Cardiac septum (tissue), 1 donor: ENCODE measurements at places on chromosomes 3 and 15.

DNA sequence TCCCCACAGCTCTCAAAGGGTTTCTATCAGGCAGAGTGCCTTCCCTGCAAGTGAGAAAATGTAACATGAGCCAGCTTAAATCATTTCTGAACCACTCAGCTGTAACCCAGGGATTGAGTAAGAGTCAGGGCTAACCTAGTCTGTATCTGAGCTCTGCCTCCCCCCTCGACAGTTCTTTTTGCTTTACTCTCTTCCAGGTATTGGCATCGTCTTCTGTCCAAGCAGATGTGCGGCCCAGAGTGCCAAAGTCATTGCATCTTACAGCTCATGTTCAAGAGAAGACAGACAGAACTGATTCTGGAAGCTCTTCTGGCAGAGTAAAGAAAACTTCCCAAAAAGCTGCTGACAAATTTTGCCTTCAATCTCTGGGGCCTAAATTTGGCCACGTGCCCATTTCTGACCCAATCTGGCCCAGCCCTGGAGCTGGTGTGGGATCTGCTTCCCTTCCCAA is 74.8 kb downstream of the ABHD5 start:
- DNase-seq, result no peak

- no peak for DNase-seq
These were observed 2.0 kb upstream of the MELTF start for GRCh38 chr3:197031315-197032285.

DNA sequence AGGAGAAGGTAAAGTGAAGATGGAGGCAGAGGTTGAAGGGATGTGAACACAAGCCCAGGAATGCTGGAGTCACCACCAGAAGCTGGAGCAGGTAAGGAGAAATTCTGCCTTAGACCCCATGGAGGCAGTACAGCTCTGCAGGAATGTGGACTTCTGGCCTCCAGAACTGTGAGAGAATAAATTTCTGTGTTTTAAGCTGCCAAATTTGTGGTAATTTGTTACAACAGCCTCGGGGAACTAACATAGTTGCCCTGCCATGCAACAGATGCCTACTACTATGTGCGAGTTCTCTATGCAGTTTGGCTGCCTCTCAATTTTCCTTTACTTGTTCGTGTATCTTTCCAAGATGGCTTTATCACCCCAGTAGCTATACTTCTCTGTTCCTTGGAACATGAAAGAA is 394.1 kb downstream of the TUSC7 start:
- no peak for DNase-seq

GRCh38 chr15:83061680-83062079 is 5.4 kb downstream of the BTBD1 start:
- no peak for DNase-seq

DNA sequence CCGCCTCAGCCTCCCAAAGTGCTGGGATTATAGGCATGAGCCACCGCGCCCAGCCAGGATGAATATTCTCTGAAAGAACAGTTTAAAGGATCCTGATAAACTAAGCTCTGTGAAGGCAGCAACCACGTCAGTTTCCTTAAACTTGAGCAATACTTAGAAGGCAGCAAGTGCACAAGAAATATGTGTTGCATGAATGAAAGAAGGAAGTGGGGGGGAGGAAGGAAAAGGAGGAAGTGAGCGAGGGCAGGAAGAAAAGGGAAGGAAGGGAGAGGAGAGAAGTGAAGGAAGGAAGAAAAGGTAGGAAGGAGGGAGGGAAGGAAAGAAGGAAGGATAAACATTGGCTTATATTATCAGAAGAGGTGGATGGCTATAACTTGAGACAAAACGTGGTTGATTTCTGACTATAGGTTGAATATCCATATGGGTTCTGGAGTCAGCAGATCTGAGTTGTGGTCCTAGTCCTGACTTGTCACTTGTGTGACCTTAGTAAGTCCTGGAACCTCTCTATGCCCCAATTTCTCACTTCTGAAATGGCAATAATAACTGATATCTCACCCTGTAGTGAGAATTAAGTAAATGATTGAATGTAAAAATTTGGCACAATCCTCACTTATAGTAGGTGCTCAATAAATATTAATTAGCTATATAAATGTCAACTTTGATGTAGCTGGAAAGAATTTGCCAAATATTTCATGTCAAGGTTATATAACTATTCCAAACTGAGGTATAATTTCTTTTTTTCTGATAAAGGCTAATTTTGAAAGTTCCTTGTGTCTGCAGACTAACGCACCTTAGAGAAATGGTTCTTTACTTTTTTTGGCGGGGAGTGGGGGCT is 12.0 kb upstream of the SEMA4B start:
- DNase-seq, result no peak

- DNase-seq, result no peak
These were observed 558 bp upstream of the IL17RC start for GRCh38 chr3:9916346-9916733.

DNA sequence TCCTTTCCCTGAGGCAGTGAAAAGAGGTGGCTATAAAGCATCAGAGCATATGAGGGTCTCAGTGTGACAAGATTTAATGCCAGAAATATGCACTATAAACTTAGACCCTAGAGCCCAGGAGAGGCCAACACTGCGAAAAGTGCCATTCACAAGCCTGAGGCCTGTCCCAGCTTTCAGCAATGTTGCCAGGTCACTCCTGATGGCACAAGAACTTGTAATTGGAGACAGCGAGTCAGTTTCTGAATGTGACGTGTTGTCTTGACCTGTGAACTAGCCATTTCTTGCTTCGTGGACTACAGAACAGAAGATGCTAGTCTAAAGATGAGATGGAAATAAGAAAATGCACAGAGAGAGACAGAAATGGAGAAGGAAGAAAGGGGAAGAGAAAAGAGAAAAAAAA is 87.9 kb downstream of the WDR72 start:
- DNase-seq, result no peak

DNA sequence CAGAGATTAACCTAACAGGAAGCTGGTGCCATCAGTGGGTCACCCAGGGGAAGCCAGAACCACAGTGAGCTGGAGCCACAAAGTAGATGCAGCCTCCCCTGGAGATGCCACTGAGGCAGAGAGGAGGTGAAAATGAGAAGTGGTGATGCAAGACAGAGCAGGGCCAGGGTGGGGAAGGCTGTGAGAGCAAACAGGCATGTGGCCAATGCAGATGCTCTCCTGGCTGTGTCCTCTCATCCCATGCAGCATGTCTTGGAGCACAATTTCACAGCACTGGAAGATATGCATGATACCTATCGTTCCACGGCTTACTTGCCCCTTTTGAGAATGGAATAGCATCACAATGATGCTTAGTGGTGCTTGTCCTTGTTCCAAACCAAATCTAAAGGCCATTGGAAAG is 126.3 kb downstream of the ABHD5 start:
- no peak for DNase-seq

DNA sequence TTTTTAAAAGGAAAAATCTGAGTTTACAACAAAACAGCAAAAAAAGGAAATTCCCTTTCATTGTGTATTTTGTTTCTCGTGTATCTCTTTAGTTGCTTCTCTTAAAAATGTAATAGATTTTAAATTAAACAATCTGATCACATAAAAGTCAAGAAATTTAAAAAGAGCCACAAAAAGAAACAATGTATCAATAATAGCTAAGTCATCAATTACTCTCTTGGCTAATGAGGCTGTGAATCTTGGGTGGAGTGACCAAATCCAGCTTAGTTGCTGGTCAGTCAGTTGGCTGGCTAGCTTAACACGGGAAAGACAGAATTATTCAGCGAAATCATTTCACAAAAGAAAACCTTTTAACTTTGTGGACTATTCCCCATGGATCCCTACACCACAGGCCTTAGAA is 3.2 kb downstream of the SFMBT1 start:
- DNase-seq, result no peak

- DNase-seq, result no peak
These were observed 166.7 kb downstream of the CTNNB1 start for GRCh38 chr3:41365973-41366372.

DNA sequence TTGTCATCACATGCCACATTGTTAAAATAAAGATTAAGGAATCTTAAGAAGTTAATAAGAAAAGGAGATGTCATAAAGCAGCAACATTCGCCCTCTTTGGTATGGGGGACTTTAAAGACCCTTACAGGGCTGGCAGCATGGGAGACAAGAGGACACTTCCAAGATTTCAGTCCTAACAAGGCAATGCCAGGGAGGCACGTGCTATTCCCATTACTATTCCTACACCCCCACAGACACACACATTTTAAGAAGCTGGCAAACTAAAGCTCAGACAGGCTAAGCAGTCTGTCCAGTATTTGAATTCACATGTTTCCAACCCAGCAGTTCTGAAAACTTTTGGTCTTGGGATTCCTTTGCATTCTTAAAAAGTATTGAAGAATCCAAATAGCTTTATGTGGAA is 80.8 kb downstream of the WDR49 start:
- no peak for DNase-seq

DNA sequence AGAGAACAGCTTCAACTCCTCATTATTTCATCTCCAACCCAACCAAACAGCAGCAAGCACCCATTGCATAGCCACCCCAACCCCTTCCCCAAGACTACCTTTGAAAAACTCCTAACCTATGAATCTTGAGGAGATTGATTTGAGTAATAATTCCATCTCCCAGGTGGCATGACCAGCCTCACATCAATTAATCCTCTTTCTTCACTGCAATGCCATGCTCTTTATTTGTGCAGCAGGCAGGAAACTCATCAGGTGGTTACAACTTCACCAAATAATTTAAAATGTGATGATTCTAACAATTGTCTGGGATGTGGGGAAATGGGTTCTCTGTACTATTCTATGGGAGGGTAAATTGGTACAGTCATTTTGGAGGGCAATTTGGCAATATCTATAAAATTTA is 68.1 kb upstream of the POMGNT2 start:
- DNase-seq, result no peak

- DNase-seq, result no peak
These were observed 27.0 kb upstream of the SSR3 start for GRCh38 chr3:156581954-156582353.

- no peak for DNase-seq
These were observed 13.2 kb downstream of the PFKFB4 start for GRCh38 chr3:48543271-48543866.

GRCh38 chr15:40598126-40598525 is 4.1 kb downstream of the KNL1 start:
- DNase-seq, result no peak

DNA sequence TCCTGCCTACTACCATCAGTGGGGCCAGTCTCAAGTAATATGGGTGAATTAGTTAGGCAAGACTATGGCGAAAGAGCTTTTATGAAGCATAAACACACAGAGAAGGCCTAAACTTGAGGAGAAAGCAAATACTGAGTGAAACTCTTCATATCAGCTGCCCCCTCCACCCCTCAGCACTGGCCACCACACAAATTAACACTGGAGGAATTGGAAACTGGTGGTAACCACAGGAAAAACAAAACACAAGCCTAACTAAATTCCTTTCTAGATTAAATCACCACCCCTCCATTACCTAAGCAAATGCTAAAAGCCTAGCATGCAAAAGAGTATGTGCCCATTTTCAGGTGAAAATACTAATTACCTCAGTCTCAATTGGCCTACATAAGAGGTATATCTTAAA is 774.7 kb upstream of the NECTIN3 start:
- no peak for DNase-seq

GRCh38 chr15:77239882-77240608 is 169.1 kb upstream of the TSPAN3 start:
- DNase-seq, result no peak

- no peak for DNase-seq
These were observed 55.3 kb downstream of the SLTM start for GRCh38 chr15:58877999-58878825.

- DNase-seq, result no peak
These were observed 90.5 kb upstream of the MYRIP start for GRCh38 chr3:39718674-39719595.

DNA sequence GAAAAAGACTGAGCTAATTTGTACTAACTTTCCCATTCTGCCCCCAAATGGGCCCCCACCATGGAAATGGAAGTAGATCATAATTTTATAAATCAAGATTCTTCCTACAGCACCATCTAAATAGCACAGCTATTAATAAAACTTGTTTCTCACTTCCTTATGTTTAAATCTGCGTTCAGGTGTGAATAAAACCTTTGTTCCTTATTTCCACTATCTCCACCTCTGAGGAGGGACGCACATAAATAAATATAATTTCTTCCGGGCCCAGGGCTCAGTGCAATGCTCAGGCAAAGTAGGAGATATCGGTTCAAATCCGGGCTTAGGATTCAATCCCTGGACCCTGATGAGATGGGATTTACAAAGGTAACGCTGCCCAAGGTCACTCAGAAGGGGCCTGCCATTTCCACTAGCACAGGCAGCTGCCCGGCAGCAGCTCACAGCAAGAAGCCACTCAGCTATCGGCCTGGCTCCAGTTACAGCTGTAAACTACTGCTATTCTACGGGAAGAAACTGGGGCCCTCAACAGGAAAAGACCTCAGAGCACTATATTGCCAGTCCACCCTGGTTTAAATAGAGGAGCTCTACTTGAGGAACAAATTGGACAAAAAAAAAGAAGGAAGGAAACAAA is 52.5 kb downstream of the FOXP1 start:
- DNase-seq, result no peak

DNA sequence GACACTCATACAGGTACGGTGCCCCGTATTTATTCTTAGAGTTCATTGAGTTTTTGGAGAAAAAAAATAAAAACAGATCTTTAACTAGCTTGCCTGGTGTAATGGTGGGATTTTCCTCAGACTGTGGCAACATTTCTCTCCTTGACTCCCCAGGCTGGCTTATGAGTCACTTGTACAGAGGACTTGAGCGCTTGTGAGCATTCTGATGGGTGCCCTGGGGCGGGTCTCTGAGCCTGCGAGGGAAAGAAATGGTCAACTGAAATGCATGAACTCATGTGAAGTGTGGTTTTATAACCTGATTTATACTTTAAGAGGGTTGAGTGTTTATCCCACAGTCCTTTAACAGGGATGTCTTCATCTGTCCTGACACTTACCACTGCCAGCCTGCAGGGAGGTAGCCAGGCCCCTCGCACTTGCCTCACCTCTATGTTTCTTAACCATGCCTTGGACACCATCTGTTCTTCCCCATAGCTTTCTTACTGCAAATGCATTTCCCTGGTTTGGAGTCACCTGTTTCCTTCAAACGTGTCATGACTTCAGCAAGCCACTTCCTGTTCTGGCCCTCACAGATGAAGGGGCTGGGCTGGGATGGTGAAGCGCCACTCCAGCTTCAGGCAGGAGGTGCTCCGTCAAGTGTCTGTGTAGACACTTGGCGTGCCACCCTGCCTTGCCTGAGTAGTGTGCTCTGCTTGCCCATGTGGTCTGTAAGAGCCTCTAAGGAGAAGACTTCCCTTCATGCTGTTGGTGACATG is 118.7 kb downstream of the PDE8A start:
- DNase-seq, result no peak

DNA sequence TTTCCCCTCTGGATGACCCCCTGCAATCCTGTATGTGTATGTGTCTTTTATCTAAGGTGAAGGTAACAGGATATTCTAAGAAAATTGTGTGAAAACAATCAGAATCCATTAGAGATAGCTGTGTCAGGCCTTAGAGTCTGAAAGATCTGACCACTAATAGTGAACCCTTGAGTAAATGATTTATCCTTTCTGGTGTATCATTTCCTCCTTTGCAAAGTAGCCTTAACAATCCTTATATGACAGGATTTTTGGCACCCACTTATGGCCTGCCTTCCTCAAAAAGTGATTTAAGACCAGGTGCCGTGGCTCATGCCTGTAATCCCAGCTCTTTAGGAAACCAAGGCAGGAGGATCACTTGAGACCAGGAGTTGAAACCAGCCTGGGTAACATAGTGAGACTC is 110.2 kb downstream of the RBPMS2 start:
- no peak for DNase-seq

GRCh38 chr3:33636125-33636850 is 81.8 kb downstream of the CLASP2 start:
- no peak for DNase-seq

GRCh38 chr3:150828997-150829396 is 66.0 kb upstream of the SIAH2 start:
- no peak for DNase-seq

GRCh38 chr3:27724459-27725197 is 2.5 kb upstream of the EOMES start:
- DNase-seq, result no peak
